NCI-H2081 (cell line): ENCODE measurements at places on chromosomes 2 and 18.

- DNase-seq: no peak
Measured at GRCh38 chr18:48468151-48468550, 59.0 kb upstream of the ZBTB7C start.

- no peak for DNase-seq
Measured at GRCh38 chr2:12412898-12413305, 303.8 kb upstream of the TRIB2 start.

GRCh38 chr2:73289304-73289703 is 4.0 kb downstream of the EGR4 start:
- no peak for DNase-seq

DNA sequence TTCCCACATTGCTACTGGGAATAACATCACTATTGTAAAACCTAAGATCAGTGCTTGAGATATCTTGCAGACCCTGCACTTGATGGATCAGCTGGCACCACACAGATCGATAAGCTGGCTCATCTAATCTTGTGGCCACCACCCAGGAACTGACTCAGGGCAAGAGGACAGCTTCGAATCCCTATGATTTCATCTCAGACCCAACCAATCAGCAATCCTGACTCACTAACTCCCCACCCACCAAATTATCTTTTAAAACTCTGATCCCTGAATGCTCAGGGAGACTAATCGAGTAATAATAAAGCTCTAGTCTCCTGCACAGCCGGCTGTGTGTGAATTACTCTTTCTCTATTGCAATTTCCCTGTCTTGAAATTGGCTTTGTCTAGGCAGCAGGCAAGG is 11.3 kb upstream of the TEX44 start:
- no peak for DNase-seq

- DNase-seq: no peak
Measured at GRCh38 chr2:83071914-83072313, 1387.2 kb downstream of the SUCLG1 start.
